Glomerular endothelial cell (primary cell): ENCODE measurements at places on chromosomes 3 and 15. TPM values are rescaled to one million over a fixed set of nuclear protein-coding genes. Genes with fewer than 3 reads are reported as not detected.

The CD86 gene
- total RNA-seq = not detected in 2 replicates

The KLF15 gene
- total RNA-seq = 0.05 and 0.47 TPM in 2 replicates

The LAMB2 gene
- 1,071 and 1,381 TPM in 2 replicates for total RNA-seq

The CPEB1 gene
- total RNA-seq = not detected in 2 replicates

The SCAANT1 gene
- total RNA-seq = not detected in 2 replicates

The SYNPR gene
- not detected in 2 replicates for total RNA-seq

The DAPK2 gene
- 3.0 and 22.3 TPM in 2 replicates for total RNA-seq

The PGBD4 gene
- total RNA-seq = 1.1 and 1.5 TPM in 2 replicates

The SLC12A1 gene
- not detected in 2 replicates for total RNA-seq

The CCDC191 gene
- 1.5 and 4.8 TPM in 2 replicates for total RNA-seq

The SUSD5 gene
- total RNA-seq = 2.5 and 15.8 TPM in 2 replicates

The ITIH3 gene
- total RNA-seq = not detected in 2 replicates

The PEAK1 gene
- 82.3 and 103 TPM in 2 replicates for total RNA-seq

The CSNK1G1 gene
- 27.2 and 41.9 TPM in 2 replicates for total RNA-seq

The TMEM266 gene
- total RNA-seq = not detected in 2 replicates

The LARP6 gene
- 18.4 and 48.9 TPM in 2 replicates for total RNA-seq

The LDHAL6B gene
- total RNA-seq = not detected in 2 replicates

The LMAN1L gene
- 0.64 TPM in 1 of 2 replicates, not detected in the other for total RNA-seq

The PLCL2 gene
- total RNA-seq = 8.1 and 13.1 TPM in 2 replicates

The HIGD2B gene
- total RNA-seq = not detected in 2 replicates

The MORC1 gene
- not detected in 2 replicates for total RNA-seq

The LTK gene
- 0.24 and 0.70 TPM in 2 replicates for total RNA-seq

The GOLGA8F gene
- total RNA-seq = not detected in 2 replicates

The REC114 gene
- not detected in 2 replicates for total RNA-seq

The TTLL13 gene
- total RNA-seq = not detected in 2 replicates

The CFAP100 gene
- not detected in 2 replicates for total RNA-seq

The MEX3B gene
- total RNA-seq = 15.6 and 23.6 TPM in 2 replicates

The PPM1L gene
- 1.9 and 3.2 TPM in 2 replicates for total RNA-seq

The COMMD2 gene
- total RNA-seq = 25.9 and 34.6 TPM in 2 replicates

The KATNBL1 gene
- total RNA-seq = 35.0 and 47.7 TPM in 2 replicates

The LXN gene
- total RNA-seq = 87.9 and 121 TPM in 2 replicates

The UBE2E2 gene
- 31.7 and 46.6 TPM in 2 replicates for total RNA-seq

The SCN5A gene
- 3.1 and 5.2 TPM in 2 replicates for total RNA-seq

The PRR20G gene
- not detected in 2 replicates for total RNA-seq

The RASGRP1 gene
- total RNA-seq = 0.10 and 0.12 TPM in 2 replicates
